ENCODE measurements at places on chromosomes 1 and 21.

DNA sequence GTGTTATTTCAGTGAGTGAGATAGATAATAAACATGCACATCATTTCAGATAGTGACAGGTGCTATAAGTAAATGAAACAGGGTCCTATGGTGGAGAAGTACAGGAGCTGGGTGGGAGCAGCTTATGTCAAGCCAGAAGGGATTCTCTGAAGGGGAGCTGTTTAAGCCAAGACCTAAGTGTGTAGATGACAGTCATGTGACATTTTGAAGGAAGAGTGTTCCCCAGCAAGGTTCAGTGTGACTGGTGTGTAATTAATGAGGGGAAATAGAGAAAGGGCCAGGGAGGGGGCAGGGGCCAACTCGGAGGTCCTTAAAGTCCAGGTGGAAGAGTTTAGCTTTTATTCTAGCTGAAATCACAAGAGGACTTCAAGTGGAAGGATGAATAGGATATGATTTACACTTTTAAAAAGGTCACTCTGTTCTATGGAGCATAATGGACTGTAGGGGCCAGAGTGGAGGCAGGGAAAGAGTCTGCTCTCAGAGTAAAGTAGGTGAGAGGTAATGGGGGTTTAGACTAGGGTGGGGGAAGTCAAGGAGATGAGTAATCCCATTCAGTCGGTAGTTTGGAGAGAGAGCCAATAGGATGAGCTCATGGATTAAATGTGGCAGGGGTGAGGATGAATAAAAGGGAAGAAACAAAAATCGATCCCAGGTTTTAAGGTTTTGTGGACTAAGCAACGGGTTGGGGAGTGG is 243.1 kb downstream of the CACNA1E start:
- no peak for DNase-seq

DNA sequence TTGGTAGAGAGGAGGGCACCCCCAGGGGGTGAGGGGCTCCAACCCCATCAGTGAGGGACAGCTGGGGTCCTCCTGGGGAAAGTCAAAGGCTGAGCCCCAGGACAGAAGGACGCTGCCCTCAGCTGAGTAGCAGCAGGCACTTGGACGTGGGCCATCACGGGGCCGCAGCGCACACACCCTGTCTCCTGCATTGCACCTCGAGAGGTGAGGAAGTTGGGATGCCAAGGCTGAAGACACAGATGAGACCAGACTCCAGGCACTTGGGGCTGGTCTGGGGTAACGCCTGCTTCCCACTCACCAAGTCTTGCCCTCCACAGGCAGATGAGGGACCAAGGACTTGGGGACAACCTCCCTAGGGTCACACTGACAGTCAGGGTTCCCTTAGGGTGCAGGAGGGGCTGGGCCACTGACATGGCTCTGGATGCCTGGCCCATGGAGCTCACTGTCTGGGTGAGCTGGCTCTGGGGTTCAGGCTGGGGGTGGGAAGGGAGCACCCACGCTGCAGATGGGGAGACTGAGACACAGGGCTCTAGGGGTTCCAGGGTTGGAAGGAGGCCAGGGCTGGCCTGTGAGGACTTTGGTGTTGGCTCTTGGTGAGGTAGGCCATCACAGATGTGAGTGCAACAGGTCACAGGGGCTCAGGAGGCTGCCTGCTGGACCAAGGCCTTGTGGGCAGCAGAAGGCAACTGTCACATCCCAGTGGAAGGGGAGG is 16.6 kb upstream of the ZNF678 start:
- DNase-seq: no peak

DNA sequence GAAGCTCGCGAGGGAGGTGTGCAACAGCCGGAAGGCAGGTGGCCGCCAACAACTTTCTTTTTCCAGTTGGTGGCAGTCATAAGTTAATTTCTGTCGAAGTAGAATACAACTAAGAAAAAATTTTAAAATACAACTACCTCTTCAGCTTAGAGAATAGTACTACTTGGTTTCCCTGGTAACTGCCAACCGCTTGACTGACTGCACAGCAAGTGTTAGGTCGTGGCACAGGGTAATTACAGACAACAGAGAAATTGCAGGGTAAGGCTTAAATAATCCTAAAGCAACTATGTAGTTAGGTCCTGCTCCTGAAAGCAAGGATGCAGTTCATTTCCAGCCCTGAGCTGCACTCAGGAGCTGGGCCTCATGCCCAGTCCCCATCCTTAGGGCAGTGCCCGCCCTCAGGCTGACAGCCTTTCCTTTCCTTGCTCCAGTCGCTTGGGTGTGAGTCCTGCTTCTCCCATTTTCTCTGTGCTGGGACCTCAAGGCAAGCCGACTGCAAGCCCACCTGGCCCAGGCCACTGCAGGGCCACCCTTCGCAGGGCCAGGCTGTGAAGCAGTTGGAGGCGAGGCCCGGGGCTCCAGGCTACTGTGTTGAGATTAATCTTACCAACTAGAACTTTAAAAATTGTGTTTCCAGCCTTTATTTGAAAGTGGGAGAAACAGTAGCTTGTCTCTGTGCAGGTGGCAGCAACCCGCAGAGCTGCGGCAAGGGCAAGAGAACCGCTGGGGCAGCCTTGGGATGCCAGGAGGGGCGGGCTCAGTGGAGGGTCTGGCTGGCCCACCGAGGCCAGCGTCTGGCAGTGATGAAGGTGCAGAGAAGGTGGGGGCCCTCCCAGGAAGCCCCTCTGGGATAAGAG is 148.3 kb downstream of the PCBP3 start:
- DNase-seq: no peak

GRCh38 chr1:36397083-36397377 is 678 bp downstream of the LSM10 start:
- no peak for DNase-seq

DNA sequence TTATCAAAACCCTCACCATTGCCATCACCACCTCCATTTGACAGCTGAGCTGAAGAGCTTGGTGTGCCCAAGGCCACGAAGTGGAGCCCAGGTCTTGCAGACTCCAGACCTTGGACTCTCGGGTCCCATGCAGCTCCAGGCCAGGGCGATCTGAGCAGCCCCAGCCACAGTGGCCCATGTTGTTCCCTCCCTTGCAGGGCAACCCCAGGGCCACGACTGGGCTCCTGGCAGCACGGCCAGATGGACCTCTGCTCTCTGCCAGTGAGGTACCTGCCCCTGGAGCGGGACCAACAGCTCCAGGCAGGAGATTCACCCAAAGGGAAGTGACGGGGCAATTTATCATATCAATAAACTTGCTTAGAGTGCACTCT is 182.7 kb upstream of the VAMP3 start:
- no peak for DNase-seq

DNA sequence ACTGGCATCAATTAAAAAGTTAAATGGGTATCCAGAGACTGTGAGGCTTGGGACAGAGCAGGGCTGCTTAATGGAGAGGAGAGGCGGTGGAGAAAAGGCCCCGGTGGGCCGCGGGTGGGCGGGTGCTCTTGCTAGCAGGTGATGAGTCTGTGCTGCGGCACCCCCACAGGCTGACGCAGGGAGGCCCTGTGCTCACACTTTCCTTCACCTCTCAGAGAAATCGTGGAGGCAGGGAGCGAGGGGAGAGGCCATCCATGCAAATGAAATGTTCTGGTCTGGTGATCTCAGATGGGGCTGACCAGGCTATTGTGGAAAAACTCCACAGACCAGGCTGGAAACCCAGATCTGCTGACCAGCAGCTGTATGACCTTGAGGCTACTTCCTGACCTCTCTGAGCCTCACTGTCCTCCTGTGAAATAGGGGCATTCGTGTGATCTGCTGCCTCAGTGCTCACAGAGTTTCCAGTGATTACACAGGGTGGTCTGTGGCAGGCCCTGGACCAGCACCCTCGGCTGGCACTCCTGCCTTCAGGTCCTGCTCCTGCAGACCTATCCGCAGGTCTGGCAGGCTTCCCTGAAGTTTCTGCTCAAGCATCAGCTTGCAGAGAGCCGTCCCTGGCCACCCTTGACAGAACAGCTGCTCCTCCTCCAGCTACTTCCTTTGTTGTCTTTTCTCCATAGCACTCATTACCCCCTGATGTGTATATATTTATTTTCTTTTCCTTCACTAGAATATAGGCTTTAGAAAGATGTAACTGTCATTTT is 89.2 kb downstream of the BEND5 start:
- no peak for DNase-seq

GRCh38 chr1:68234094-68234493 is 1.8 kb upstream of the WLS start:
- no peak for DNase-seq

GRCh38 chr21:17674106-17674505 is 61.4 kb upstream of the BTG3 start:
- DNase-seq: no peak

GRCh38 chr1:183360473-183360872 is 57.7 kb downstream of the NMNAT2 start:
- DNase-seq: no peak

GRCh38 chr1:47031585-47031984 is 8.1 kb downstream of the CYP4X1 start:
- no peak for DNase-seq

DNA sequence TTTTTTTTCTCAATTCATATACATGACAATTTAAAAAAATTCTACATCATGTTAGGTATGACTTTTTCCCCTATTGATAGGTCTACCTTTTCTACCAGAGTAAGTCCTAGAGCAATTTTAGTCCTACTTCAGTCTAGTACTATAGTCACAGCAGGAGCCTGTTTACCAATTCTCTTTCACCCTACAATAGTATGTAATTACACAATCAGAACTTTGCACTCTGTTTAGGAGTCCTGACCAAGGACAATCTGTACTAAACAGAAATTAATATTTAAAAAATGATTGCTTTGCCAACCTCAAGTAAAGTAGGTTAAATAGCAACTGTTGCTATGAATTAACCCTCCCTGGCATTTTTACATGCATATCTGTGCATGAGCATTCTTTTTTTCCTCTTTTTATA is 810 bp upstream of the CYP4A11 start:
- no peak for DNase-seq

GRCh38 chr1:152252157-152252556 is 28.2 kb upstream of the HRNR start:
- DNase-seq: no peak

DNA sequence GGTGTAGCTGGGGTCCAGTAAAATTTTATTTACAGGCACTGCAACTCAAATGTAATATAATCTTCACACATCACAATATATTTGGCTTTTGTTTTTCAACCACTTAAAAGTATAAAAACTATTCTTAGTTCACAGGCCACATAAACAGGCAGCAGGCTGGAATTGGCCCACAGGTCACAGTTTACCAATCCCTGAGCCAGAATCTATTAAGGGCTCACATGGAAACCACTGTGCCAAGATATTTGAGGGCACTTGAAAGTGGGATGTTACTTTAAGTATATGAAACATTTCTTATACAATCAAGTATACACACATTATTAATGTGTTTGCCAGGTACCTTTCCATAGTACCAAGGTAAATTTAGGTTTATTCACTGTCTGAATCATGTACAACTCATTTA is 71.9 kb upstream of the PRDX6 start:
- no peak for DNase-seq

- peak; percentile 5 for DNase-seq
Measured at GRCh38 chr1:228007801-228008341, 1.1 kb downstream of the WNT3A start.

GRCh38 chr21:26972192-26972591 is 5.3 kb upstream of the ADAMTS5 start:
- no peak for DNase-seq

DNA sequence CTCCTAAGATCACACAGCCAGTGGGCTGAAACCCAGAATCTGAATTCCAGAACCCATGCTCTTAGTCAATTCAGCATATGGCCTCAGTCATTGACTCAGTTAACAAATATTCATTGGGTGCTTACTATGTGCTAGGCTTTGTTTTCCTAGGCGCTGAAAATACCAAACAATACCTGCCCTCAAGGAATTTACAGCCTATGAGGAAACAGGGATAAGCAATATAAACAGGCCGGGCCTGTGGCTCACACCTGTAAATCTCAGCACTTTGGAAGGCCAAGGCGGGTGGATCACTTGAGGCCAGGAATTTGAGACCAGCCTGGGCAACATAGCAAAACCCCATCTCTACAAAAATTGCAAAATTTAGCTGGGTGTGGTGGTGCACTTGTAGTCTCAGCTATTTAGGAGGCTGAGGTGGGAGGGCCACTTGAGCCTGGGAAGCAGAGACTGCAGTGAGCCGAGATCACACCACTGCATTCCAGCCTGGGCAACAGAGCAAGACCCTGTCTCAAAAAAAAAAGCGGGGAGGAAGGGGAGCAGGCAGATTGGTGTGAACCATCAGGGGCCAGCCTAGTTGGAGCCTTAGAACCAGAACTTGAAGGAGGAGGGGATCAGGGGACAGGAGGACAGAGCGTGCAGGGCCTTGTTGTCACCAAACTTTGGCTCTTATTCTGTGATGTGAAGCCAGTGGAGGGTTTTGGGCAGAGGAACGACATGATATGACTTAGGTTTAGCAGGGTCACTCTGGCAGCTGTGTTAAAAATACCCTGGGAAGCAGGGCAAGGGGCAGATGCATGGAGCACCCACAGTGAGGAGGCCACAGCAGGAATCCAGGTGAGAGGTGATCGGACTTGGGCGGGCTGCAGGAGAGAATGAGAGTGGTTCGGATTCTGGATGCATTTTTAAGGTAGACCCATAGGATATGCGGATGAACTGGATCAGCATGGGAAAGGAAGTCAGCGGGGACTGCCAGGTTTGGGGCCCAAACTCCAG is 5.8 kb downstream of the TINAGL1 start:
- no peak for DNase-seq

GRCh38 chr1:159889821-159890252 is 10.1 kb downstream of the CFAP45 start:
- no peak for DNase-seq

DNA sequence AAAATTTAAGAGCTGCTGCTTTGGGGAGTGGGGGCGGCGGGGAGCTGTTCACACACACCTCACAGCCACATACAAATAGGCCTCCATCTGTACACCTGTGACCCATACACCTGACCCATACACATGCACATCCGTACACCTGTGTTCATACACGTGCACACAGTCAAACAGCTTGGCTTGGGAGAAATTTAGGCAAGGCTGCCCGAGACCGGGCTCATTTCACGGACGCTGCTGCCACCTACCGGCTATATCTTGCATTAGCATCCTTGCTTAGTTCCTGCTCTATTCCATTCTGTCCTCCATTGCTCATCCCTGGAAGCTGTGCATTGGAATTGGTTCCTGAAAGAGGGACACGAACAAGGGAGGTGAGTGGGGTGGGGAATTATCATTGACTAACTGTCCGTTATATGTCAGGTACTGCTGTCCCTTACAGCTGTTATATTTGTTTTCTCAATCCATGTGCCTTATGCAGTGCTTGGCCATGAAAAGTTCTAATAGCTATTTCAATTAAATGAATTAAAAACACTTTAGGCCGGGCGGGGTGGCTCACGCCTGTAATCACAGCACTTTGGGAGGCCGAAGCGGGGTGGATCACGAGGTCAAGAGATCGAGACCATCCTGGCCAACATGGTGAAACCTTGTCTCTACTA is 37.1 kb upstream of the EPB41 start:
- peak; percentile 68 for DNase-seq

GRCh38 chr1:228007049-228007800 is 427 bp downstream of the WNT3A start:
- DNase-seq: peak; percentile 2

DNA sequence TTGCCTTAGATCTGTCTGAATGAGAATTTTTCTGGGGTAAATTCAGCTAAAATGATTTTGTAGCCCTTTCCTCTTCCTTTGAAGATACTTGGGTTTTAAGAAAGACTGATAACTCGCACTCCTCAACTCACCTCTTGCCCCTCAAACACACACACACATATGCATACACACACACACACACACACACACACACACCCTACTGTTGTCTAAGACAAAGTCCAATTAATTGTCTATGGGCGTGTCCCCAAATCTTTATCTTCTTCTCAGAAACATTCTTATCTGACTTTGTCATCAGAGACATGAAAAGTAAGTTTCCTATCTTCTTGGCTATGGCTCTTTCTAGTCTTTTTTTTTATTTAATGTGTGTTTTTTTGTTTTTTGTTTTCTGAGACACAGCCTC is 36.1 kb upstream of the SMYD2 start:
- DNase-seq: no peak

Measured in HuH-7 (cell line).